Mesendoderm (in vitro differentiated cells): ENCODE measurements at places on chromosomes 1 and 21.

- H3K36me3 ChIP-seq, result no peaks in the 10 kb centered on the region
- no peak overlapping the region for H3K27ac ChIP-seq
- DNase-seq, result no peak
These were observed 93.2 kb downstream of the CTH start for GRCh38 chr1:70504176-70504820.

- no peak for DNase-seq
- no peak overlapping the region for H3K27ac ChIP-seq
- peaks cover 6% of the 10 kb centered on the region for H3K4me1 ChIP-seq
These were observed 139.6 kb downstream of the FOXD2 start for GRCh38 chr1:47577303-47578025.

DNA sequence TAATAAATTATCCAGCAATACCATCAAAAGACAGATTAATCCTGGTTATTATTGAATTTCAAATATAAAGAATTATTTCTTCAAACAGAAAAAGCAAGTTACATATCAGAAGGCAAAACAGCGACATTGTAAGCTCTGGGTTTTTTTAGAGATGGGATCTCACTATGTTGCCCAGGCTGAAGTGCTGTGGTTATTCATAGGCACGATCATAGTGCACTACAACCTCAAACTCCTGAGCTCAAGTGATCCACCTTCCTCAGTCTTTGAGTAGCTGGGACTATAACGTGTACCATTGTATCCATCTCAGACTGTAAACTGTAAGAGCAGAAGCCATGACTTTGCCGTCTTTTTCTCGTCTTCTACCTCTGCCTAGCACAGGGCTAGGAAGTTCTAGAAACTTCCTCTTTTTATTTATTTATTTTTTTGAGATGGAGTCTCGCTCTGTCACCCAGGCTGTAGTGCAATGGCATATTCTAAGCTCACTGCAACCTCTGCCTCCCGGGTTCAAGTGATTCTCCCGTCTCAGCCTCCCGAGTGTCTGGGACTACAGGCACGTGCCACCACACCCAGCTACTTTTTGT is 20.0 kb upstream of the GPX7 start:
- H3K4me1 ChIP-seq, result no peaks in the 10 kb centered on the region

- no peak overlapping the region for H3K4me3 ChIP-seq
- no peak for DNase-seq
- no peak overlapping the region for H3K27ac ChIP-seq
- H3K4me1 ChIP-seq, result no peaks in the 10 kb centered on the region
- H3K36me3 ChIP-seq, result no peaks in the 10 kb centered on the region
These were observed 2.7 kb downstream of the RNASEL start for GRCh38 chr1:182586380-182586779.

DNA sequence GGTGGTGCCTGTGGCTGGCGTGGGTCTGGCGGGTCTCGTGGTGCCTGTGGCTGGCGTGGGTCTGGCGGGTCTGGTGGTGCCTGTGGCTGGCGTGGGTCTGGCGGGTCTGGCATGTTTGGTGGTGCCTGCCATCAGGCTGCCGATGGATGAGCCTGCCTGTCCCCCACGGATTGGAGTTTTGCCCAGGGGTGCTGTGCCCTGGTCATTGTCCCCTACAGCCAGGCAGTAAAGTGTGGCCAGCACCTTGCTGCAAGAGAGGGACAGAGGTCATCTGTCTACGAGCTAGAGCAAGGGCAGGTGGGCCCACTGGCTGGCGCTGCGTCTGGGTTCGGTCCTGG is 41.8 kb downstream of the SKI start:
- H3K36me3 ChIP-seq, result no peaks in the 10 kb centered on the region
- no peak overlapping the region for H3K4me3 ChIP-seq
- peaks cover 3% of the 10 kb centered on the region for H3K4me1 ChIP-seq
